Stimulated activated CD4-positive, alpha-beta T cell treated with anti-CD3 and anti-CD28 coated beads, Interleukin-1b, Interleukin-23, amount 100 ng/mL, for 4 hours (primary cell): ENCODE measurements at places on chromosomes 16 and 17.

- DNase-seq: no peak
These were observed 62.5 kb downstream of the ERCC4 start for GRCh38 chr16:13982451-13982850.

GRCh38 chr16:47734987-47735594 is 274.0 kb downstream of the PHKB start:
- no peak for DNase-seq

- no peak for DNase-seq
These were observed 1.8 kb downstream of the MMP15 start for GRCh38 chr16:58027161-58027915.

GRCh38 chr17:35804658-35805192 is 4.6 kb upstream of the TAF15 start:
- DNase-seq: peak; percentile 34

- DNase-seq: no peak
These were observed 41.0 kb downstream of the SNX29 start for GRCh38 chr16:12017558-12017957.

- DNase-seq: no peak
These were observed 1.7 kb downstream of the FZD2 start for GRCh38 chr17:44558710-44559633.

- DNase-seq: no peak
These were observed 61.5 kb downstream of the NF1 start for GRCh38 chr17:31156326-31156725.

- DNase-seq: no peak
These were observed 7.0 kb downstream of the ATPAF2 start for GRCh38 chr17:18031955-18032354.

- peak; percentile 29 for DNase-seq
These were observed 16.2 kb downstream of the CHST4 start for GRCh38 chr16:71542377-71542776.

GRCh38 chr16:4338712-4339299 is 12.3 kb downstream of the PAM16 start:
- DNase-seq: no peak

DNA sequence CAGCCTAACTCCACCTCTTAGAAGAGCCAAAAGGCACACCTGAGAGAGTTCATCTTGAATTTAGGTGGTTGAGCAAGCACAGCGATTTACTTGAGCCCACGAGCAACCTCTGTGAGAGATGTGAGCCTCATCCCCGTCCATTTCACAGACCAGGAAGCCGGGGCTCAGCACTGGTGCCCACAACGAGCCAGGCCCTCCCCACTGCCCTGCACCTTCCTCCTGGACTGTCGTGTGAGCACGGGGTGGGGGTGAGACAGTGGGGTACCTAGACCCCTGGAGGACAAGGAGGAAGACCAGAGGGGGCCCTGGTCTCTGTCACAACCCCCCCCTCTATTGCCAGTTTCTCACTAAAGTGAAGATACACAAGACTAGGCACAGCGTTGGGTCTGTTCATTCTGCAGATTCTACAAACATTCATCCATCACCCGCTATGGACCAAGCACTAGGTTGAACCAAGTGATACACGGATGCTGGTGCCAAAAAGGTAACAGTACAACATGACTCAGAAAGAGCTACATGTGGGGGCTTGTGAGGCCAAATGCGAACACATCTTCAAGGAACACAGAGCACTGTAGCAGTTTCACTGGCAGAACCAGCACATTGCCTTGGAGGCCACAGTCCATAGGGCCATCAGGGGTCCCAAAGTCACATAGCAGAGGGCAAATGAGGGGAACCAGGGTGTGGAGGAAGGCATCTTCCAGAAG is 231.9 kb downstream of the PARN start:
- DNase-seq: no peak

DNA sequence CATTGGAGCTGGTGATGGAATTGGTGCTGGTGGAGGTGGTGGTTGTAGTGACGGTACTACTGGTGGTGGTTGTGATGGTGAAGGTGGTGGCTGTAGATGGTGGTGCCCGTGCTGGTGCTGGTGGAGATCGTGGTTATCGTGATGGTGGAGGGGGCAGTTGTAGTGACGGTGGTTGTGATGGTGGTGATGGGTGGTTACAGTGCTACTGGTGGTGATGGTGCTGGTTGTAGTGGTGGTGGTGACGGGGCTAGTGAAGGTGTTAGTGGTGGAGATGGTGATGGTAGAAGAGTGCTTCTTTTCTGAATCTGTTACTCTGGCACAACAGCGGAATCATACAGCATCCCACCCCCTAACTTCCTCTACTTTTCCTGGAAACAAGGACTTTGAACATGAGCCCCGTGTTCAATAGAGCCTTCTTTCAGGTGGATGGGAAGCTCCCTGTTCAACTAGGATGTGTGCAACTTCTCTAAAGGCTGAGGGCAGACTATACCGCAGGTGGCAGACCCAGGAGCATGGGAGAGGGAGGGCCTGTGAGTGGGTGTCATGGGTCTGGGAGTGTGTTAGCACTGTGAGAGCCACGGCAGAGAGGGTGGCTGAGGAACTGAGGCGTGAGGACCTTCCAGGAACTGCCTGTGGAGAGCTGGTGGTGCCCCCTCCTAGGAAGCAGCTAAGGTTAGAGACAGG is 8.2 kb downstream of the TBX21 start:
- DNase-seq: no peak

DNA sequence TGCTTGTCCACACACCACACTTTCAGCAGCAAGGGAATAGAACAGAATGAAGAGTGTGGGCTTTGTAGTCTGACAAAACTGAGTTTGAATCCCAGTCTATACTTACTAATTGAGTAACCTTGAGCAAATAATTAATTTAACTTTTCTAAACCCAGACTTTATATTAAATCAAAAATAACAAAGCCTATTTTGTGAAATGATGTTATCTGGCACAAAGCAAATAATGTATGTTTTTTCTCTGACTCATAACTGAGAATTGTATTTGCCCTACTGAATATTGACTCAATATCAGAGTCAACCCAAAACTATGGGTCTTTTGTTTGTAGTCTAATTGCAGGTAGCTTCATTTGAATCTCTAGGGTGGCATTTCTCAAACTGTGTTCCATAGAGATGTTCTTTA is 77.9 kb upstream of the TANC2 start:
- DNase-seq: no peak

DNA sequence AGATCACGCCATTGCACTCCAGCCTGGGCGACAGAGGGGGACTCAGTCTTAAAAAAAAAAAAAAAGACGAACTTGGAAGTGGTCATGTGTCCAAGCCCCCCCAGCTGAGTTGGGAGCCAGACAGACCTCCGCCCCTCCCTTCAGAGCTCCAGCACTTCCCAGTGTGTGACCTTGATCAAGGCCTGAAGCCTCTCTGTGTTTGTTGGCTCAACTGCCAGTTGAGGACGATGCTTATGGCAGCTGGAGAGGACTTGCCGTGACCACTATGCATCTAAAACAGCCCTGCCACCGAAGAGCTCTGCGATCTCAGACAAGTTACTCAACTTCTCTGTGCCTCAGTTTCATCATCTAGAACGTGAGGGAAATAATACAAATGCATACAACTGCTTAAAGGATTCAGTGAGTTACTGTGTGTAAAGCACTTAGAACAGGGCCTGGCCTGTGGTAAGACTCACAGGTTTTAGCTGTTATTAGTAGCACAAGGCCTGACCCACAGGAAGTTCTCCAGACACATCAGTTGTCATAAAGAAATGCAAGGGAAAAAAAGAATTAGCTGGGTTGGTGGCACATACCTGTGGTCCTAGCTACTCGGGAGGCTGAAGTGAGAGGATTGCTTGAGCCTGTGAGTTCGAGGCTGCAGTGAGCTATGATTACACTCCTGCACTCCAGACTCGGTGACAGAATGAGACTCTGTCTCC is 7.0 kb upstream of the IL27 start:
- no peak for DNase-seq

GRCh38 chr17:17780922-17781590 is 55.7 kb downstream of the SREBF1 start:
- no peak for DNase-seq

DNA sequence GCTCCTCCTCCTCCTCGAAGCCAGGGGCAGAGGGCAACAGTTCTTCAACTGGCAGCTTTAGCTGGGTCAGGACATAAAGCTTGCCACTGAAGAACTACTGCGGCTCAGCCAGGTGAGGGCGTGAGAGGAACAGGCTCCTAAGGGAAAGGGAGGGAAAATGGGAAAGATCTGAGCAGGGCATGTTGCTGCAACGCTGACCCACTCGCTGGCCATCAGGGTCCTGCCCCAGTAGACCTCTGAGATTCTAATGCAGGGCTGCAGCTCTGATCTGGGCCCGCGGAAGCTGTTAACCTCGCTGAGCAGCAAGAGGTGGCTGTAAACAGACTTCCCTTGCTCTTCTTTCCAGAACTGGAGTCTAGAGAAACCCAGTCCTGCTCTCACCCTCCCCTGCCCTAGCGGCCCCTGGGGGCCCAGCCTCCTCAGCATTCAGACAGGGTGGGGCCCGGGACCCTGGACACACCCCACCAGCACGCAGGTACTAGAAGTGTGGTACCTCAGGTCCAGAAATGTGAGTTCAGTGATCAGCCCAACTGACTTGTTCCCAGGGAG is 3.8 kb upstream of the TLCD2 start:
- DNase-seq: no peak

DNA sequence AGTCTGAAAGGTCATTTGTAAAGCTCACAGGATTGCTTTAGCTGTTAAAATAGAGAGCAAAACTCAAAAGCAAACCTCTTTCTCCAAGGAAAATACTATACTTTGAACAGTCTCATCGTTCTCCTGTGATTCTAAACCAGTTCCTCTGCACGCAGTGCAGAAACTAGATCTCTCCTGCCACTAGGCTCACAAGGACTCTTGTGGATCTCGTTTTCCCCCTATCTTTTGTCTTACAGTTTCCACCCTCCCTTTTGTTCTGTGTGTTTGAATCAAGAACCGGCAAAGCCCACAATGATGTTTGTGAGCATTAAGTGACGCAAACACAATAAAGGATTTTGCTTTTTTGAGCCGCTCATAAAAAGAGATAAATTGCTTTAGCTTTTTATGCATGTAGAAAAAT is 1103.5 kb upstream of the RBFOX1 start:
- no peak for DNase-seq

- no peak for DNase-seq
These were observed 29.5 kb downstream of the CDH5 start for GRCh38 chr16:66395806-66396555.

DNA sequence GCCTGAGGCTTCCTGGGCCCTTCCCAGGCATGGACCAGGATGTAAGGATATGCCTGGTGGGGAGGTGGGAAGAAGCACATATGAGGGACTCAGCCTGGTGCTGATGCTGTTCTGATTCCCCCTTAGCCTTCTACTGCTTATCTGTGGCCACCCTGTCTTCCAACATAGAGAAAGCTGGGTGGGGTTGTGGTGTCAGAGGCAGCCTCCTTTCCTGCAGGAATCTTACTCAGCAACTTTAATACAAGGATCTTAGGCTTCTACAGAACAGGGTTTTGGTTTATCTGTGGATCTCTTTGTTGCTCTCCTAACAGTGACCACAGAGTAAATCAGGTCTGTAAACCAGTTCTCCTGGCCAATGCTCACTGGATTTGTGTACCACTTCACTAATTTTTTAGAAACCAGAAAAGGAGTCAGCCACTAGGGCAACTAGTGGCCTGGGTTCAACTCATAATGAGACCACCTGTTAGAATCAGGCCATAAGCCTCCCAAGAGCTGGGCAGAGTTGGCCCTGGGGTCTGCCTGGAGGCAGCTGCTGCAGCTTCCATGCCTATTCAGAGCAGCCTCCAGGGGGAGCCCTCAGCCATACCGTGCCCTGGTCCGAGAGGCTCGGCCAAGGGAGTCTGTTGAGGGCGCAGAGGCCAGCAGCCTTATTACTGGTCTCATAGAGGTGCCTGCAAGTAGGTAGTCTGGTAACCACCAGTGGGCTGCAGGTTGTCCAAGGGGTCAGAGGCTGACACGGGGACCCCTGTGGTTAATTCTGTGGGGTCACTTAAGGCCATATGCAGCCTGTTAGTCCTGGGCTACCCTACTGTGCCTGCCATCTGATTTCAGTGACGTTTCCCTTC is 7.1 kb downstream of the HAS3 start:
- DNase-seq: peak; percentile 51

DNA sequence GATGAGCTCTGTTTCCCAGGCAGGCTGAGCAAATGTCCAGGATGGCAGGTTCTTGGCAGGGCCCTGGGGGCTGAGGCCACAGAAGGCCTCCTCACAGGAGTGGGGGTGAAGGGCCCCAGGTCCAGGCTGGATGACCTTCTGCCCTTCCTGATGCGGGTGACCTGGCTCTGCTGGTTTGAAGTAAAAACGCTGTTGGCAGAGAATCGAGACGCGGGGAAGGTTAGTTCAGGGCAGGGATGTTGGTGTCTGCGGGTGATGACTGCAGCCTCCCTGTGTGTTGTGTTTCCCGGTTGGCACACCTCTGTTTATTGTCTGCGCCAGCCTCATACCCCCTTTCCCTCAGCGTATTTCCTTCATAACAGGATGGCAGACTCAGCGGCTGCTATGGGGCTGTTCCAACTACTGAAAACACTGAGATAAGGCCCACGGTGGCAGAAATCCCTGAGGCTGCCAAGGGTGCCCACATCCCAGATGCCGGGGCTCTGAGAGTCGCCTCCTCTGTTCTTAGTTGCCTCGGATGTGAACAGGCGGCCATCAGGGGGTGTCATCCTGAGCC is 104.6 kb downstream of the METRNL start:
- no peak for DNase-seq

- DNase-seq: no peak
These were observed 85.9 kb downstream of the IRX3 start for GRCh38 chr16:54200720-54201119.

DNA sequence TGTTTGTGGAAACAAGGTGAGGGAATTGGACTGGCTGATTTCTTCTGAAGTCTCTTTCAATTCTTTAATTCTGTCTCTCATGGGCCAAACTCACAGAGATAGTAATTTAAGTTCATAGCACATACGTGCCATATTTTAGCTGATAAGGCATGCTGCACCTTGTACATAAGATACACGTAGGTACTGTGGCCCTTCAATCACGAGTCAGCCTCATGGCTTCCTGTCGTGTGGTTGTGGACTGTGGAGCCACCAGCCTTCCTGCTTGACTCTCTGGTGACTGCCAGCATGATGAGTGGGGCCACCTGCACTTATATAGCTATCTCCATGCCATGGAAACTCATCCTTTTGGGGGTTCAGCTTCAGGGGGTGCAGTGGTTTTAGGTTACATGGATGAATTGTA is 25.1 kb downstream of the KSR1 start:
- no peak for DNase-seq

GRCh38 chr17:8359769-8360168 is 16.7 kb downstream of the KRABD2 start:
- no peak for DNase-seq

- peak; percentile 14 for DNase-seq
These were observed 654 bp downstream of the TNFAIP1 start for GRCh38 chr17:28335959-28336871.

GRCh38 chr16:75252049-75252864 is 833 bp upstream of the BCAR1 start:
- no peak for DNase-seq

GRCh38 chr17:75981019-75981615 is 2.1 kb downstream of the TEN1 start:
- DNase-seq: no peak

DNA sequence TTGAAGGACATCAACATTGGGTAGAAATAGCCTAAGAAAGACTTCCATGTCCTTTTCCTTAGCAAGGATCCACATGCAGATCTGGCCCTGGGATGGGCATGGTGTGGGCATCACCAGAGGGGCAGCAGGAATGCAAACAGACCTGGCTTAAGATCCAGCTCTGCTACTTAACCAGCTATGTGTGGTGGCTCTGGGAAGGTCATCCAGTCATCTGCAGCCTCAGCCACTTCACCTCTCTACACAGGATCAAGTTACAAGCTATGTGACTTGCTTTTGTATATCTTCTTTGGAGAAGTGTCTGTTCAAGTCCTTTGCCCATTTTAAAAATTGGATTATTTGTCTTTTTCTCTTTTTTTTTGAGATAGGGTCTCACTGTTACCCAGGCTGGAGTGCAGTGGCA is 13.5 kb upstream of the ADORA2B start:
- DNase-seq: no peak
